ENCODE measurements at places on chromosomes 3 and 15.

GRCh38 chr3:58143417-58144055 is 67.2 kb downstream of the DNASE1L3 start:
- no peak for DNase-seq

DNA sequence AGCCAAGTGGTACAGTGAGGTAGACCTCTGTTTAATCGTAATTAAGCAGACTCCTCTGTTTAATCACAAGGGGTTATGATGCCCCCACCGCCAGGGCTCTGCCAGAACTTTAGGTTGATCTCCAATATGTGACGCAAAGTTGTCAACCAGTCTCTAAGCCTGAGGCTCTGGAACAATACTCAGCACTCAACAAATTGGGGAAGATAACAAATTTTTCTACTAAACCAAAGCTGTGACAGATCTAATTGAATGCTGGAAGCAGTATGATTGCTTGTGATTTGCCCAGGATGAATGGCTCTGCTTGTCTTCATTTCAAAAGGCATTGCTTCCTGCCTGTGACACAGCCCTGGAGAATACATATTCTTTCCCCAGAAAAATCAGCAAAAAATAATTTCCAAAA is 57.1 kb downstream of the SNTN start:
- no peak for DNase-seq

DNA sequence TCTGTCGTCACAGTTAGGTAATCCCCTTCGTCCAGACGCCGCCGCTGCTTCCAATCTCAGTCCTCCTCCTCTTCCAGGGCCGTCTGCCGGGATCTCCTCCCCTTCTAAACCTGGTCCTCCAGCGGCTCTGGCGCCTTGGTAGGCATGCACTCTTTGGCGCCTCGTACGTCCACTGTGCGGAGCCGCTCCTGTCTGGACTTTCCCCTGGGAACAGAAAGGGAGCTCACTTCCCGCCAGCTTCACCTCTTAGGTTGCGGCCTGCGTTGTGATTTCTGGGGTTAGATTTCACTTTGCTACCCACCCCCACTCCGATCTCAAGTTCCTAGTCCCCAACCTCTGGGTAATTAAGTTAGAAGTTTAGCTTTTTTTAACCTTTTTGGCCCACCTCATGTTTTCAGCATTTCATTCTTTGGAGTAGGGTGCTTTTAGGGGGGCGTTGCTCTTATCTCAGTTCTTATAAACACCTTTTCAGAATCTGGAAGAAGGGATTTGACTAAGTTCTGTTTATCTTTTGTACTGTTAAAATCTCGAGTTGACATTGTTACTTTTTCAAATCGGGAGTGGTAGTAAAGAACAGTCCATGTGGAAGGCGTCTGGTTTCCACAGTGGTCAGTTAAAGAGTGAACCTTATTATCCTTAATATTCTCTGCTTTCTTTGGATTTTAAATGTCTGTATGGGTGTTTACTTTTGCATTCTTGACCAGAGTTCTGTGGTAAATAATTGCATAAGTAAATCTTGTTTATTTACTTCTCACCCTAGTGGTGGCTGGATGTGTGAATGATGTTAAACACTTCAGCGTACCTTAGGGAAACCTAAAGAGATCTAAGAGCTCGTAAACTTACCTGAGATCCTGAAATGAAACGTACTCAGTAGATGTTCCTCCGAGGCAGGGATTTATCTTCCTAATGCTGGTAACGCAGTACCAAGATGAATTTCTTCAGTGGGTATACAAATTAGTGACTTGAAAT is 611 bp downstream of the CTDSPL2 start:
- no peak for DNase-seq

GRCh38 chr15:75042730-75043508 is 19.5 kb downstream of the PPCDC start:
- DNase-seq, result peak; percentile 46

DNA sequence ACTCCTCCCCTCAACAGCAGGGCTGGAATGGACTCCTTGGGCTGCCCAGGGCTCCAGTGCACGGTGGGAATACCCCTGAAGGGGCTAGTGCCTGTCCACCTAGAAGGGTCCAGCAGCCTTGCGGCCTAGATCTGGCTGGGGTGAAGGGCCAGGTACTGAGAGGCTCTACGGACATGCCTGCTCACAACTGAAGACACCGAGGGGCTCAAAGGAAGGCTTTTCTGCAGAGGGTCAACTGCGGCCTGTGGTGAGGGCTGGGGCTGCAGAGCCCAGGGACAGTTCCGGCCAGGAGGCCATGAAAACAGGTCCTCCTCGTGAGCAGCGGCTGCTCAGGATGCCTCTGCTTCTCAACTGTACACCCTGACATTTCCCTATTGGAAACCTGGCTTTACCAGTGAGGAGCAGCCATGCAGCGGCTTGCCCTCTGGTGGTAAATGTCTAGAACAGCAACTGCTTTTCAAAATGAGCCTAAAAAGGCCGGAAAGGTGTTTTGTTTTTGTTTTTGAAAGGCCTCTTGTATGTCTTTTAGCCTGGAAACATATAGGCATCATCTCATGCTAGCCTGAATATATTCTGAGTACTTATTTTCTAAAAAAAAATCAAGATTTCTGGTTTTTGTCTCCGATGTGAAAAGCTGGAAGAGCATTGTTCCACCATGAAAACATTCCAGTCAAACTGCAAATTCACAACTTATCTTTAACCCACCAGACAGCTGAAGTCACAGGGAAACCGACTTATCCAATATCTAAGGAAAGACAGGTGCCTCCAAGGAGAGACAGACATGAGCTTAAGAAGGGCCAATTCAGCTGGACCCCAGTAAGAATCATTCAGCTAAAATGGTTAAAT is 163.4 kb downstream of the KLF13 start:
- DNase-seq, result no peak

GRCh38 chr15:72845981-72846383 is 62.4 kb upstream of the ADPGK start:
- no peak for DNase-seq

- DNase-seq, result no peak
These were observed 39.1 kb downstream of the KNL1 start for GRCh38 chr15:40633178-40633577.

GRCh38 chr3:100103558-100104441 is 10.5 kb downstream of the FILIP1L start:
- DNase-seq, result no peak

- DNase-seq, result no peak
These were observed 161.3 kb downstream of the AKAP13 start for GRCh38 chr15:85541744-85542143.

GRCh38 chr3:45417930-45418847 is 29.8 kb downstream of the LARS2 start:
- no peak for DNase-seq

- no peak for DNase-seq
These were observed 287.8 kb upstream of the UMPS start for GRCh38 chr3:124442463-124442862.

GRCh38 chr3:51891242-51892039 is 11.7 kb downstream of the IQCF1 start:
- DNase-seq, result no peak

DNA sequence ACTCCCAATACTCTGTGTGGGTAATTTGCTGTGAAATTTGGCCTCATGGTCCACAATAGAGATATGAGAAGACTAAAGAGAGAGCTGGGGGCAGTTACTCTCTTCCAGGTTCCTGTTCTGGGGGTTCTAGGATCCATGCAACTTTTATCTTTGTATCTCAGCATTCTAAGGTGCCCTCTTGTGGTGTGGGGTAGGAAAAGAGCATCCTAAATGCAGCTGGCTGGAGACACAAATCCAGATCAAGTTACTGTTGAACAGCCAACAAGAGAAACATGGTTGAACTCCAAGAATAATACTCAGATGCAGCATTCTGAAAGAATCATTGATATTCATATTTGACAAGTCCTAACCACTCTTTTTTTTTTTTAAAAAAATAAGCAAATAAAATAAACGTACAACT is 238.2 kb downstream of the GREM1 start:
- DNase-seq, result no peak

- DNase-seq, result no peak
These were observed 45.5 kb upstream of the CGNL1 start for GRCh38 chr15:57330619-57331340.

- no peak for DNase-seq
These were observed 26.4 kb downstream of the TOMM70 start for GRCh38 chr3:100374521-100374920.

- DNase-seq, result no peak
These were observed 24.1 kb upstream of the MINAR1 start for GRCh38 chr15:79408041-79408440.

- DNase-seq, result no peak
These were observed 4.9 kb downstream of the TMED3 start for GRCh38 chr15:79315623-79316328.

DNA sequence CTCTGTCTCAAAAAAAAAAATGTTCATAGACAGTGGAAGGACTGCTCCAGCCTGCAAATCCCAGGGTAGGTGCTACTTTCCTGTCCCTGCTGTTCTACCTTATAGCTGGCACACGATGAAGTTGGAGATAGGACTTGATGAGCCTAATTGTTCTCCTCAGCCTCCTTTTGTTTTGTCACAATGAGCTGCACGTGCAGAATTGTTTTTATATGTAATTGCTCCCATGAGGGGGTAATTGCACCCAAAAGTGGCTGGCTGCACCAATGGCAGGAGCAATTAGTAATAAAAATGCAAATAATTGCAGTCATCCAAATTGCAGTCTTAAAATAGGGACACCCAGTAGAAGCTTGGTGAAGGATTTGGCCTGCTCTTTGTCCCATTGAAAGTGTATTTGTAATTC is 63.0 kb upstream of the PFN2 start:
- DNase-seq, result no peak

- DNase-seq, result no peak
These were observed 55.6 kb upstream of the RGMA start for GRCh38 chr15:93144463-93145236.
